ENCODE measurements at places on chromosomes 12 and 14.

GRCh38 chr14:26872515-26873361 lies 274.9 kb upstream of the NOVA1 start:
- no peak for DNase-seq

- no peak for DNase-seq
These were observed 49.7 kb downstream of the JAG2 start for GRCh38 chr14:105118646-105119407.

DNA sequence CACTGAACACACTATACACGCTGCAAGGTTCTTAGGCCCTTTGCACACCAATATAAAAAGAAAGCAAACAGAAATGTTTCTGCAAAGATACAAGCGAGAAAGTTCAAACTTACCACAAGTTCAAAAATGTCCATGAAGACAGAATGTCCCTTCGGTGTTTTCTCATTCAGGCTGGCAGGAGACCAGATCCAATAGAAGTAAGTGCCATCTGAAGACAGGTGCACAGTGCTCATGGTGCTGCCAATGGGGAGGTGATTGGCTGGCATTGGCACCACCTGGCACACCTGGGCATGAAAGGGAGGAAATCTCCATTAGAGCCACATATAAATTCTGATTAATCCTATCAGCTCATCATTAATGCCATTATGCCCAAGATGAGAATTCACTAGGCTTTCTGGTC lies 76.3 kb downstream of the HECTD4 start:
- DNase-seq: no peak

- no peak for DNase-seq
These were observed 3.3 kb upstream of the PAX9 start for GRCh38 chr14:36658123-36659009.

DNA sequence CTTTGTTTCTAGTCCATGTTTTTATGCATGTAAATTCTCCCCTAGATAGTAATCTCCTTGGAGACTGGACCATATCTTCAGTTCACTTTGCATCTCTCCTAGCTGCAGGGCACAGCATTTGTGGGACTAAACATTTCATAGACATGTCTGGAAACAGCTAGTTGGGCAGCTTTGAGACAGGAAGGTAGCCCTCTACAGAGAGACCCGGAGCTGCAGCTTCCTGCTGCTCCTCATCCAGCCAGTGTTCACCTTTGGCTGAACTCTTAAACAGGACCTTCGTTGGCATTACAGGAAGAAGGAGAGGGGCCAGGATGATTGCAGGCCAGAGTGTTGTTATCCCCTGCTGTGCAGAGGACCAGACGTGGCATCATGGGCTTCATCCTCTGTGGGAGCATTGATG lies 52.9 kb downstream of the GNS start:
- no peak for DNase-seq

DNA sequence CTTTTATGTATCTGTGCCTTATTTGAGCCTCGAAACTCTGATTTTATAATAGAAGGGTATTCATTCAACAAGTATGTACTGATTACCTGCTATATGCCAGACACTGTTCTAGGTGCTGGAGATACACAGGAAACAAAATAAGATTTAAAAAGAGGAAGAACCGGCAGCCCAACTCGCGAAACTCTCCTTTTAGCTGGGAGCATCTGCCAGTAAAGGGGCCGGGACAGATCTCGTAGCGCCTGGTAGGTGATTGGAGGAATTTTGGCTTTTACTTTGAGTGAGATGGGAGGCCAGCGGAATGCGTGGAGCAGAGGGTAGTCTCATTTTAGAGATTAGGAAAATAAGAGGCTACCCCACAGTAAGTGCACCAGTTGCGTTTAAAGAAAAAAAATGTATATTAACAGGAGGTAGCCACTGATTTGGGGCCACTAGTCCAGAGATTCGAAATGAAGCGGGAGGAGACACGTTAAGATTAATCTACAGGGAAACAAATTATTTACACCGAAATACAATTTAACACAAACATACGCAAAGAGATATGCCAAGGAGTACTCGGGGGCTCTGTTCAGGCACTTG lies 520 bp upstream of the MON2 start:
- DNase-seq: no peak

GRCh38 chr14:63276016-63276415 lies 42.7 kb downstream of the GPHB5 start:
- DNase-seq: no peak

DNA sequence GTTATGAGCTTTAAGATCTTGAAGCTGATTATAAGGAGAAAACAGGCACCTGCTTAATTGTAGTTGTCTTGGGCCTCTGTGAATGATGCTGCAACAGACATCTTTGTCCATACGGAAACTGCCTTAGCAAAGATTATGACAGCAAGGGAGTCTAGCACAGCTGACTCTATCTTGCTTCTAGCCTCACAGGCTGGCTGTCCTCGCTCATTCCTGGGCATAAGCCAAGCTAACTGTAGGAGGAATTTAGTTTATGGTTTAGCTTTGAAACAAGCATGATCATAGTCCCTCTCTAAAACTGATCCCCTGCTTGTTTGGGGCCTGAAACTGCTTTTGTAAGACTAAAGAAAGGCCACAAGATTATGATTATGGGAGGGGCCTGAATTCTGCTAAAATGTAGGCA lies 74.3 kb upstream of the C14orf132 start:
- no peak for DNase-seq

DNA sequence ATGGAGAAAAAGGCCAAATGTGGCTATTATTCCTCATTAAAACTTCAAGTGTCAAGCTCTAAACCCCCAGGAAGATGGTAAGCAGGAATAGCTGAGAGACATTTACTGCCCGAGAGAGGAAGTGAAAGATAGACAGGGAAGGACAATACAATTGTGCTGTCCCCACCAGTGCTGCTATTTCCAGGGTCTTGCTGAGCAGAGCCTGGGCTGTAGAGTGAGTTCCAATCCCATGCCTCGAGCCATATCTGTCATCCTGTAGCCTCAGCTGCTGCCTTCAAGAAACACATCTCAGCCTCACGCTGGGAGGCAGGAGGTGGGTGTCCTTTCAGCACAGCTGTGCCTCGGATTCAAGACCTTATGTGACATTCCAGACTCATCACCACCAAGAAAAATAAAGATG lies 114.0 kb downstream of the RPAP3 start:
- DNase-seq: no peak

DNA sequence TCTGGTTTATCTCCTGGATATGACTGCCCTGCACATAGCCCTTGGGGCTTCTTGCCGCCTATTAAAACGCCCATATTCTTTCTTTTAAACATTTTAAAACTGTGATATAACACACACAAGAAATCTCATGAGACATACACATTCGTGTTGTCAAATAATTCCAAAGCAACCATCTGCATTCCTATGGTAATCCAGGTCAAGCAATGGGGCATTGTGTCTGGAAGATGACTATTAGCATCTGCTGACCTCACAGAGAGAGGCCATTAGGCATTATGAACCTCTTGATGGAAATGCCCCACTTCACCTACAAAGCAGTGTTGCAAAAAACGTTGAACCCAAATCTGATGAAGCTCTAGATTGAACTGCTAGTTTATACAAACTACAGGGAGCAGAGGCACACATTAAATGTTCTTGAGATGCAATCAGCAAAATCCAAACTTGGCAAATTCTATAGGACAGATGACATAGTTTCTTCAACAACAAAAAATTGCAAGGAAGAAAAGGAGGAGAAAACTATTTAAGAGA lies 513.8 kb upstream of the CCDC196 start:
- DNase-seq: no peak

DNA sequence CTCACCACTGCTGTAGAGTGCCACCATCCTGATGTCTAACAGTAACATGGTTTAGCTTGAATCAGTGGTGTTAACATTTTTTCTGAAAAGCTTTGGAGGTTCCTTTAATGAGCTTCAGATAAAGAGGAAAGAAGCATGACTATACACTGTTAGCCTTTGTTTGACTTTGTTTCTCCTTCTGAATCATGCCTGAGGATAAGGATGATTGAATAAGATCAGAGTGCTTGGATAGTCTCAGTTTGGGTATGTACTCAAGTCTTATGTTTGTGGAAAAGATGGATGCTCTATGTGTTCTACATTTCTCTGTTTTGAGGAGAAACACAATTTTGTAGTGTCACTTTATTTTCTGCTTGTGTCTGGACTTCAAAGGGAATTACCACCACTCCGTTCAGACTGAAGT lies 42.0 kb downstream of the GPATCH2L start:
- no peak for DNase-seq

GRCh38 chr14:89249065-89249695 lies 167.9 kb downstream of the FOXN3 start:
- DNase-seq: no peak

GRCh38 chr12:45988264-45988663 lies 2.1 kb downstream of the SCAF11 start:
- DNase-seq: no peak

DNA sequence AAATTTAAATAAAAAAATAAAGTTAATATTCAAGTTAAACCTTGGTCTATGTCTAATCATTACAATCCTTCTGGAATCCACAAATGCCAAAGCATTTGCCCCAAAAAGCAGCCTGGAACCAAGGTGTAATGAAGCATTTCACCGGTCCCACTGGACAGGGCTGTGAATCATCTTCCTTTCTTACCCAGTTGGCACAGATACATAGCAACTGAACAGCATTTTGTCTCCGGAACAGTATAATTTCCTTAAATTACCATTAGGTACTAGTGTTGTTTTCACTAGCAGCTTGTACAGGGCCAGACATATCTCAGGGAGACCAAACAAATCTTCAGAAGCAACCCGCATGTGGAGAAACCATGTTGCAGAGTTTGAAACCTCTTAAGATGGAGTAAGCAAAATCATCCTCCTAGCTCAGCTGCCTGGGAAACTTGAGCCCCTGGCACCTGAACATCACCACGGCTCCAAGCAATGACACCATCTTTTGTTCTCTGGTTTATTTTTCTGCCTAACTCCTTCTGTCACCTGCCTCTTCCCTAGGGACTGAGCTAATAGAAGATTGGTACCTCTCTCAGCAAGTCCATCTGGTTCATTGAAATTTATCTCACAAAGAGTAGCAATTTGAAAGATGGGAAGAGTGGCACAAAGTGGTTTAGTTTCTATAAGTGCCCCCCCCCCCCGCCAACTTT lies 17.9 kb upstream of the MDM1 start:
- no peak for DNase-seq

DNA sequence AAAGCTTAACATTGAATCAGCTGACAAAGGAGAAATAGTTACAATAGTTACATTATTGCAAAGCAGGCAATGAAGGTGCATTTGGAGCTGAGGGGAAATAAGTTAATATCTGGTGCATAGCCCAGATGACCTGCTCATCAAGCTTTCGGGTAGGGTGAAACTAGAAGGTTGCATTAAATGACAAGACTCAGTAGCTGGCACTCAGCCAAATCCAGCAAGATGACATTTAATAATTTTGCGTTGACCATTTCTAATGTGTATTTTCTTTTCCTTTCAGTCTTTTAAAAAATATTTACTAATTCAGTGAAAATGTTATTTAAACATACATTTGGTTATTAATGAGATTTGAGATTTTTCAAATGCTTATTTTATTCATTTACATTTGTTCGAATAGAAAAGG lies 188.6 kb downstream of the SLC5A8 start:
- no peak for DNase-seq

DNA sequence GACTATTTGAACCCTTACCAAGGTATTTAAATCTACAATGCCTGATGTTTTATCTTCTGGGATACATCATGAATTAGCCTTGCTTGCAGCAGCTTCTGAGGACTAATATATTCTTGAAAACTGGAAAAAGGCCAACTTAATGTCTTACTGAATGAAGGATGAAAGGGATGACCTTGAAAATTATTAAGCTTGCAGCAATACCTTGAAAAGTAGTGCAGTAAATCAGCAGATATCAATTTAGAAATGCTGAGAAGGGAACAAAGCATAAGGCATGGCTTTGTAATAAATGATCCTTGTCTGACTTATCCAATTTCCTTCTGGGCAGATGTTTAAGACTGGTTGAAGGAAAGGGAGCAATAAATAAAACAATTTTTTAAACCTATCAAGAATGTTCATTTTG lies 37.3 kb upstream of the FERMT2 start:
- DNase-seq: no peak

- DNase-seq: no peak
These were observed 26.8 kb upstream of the CEBPE start for GRCh38 chr14:23145794-23146350.

DNA sequence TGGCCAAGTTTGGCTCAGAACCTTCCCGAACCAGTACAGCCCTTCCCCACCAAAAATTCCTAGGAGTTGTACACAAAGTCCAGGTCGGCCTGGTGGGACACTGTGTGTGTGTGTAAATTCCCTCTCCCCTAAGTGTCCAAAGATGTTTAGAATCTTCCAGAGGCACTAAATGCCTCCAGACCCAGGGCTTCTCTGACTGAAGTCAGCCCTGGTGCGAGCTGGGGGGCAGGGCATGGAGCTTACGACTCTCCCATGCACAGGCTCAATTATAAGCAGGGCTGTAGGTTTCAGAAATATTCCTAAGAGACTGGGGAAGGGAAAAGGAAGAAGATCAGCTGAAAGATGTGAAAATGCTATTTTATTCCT lies 106.9 kb upstream of the ATF7IP start:
- DNase-seq: no peak

- DNase-seq: no peak
These were observed 33.7 kb upstream of the PPP1CC start for GRCh38 chr12:110776410-110776809.
